Stomach (tissue), 19 donors: ENCODE measurements at places on chromosomes 11 and 22. TPM values are rescaled to one million over a fixed set of nuclear protein-coding genes. Genes with fewer than 3 reads are reported as not detected.

The CRYBB3 gene
- total RNA-seq: not detected

The KBTBD3 gene
- 24.9 TPM for total RNA-seq

The TLCD5 gene
- total RNA-seq: not detected

The FGF19 gene
- not detected for total RNA-seq
